ENCODE measurements at places on chromosomes 13 and 19. TPM values are rescaled to one million over a fixed set of nuclear protein-coding genes. Genes with fewer than 3 reads are reported as not detected.

DNA sequence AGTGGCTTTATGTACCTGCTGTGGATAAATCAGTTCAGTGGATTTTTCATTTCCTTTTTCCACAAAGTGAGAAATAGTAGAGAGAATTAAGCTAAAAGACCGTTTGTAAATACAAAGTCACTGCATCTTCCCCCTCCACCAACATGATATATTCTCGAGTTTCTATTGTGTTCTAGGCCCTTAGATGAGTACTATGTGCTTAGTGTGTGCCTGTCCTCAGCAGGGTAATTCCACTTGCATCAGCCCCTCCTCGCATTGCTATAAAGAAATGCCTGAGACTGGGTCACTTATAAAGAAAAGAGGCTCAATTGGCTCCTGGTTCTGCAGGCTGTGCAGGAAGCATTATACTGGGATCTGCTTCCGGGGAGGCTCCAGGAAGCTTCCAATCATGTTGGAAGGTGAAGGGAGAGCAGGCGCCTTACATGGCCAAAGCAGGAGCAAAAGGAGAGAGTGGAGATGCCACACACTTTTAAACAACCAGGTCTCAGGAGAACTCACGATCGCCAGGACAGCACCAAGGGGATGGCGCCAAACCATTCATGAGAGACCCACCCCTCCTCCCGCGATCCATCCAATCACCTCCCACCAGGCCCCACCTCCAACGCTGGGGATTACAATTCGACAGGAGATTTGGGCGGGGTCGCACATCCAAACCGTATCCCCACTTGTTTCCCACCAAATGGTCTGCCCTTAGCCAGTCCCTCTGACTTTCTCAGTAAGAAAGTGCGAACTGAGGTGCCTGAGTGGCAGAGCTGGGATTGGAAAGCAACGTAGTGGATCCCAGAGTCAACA lies 102.3 kb upstream of the ABCC4 start:
- DNase-seq = no peak
- H3K4me1 ChIP-seq = peaks cover 3% of the 10 kb centered on the region
- H3K4me3 ChIP-seq = peak overlapping the region; percentile 75
- no peaks in the 10 kb centered on the region for H3K36me3 ChIP-seq

GRCh38 chr13:59415498-59415897 lies 748.2 kb downstream of the DIAPH3 start:
- no peak overlapping the region for H3K27ac ChIP-seq
- no peaks in the 10 kb centered on the region for H3K36me3 ChIP-seq
- no peaks in the 10 kb centered on the region for H3K27me3 ChIP-seq
- no peak overlapping the region for H3K4me3 ChIP-seq

RPL18 gene
- 727 TPM for total RNA-seq

DNA sequence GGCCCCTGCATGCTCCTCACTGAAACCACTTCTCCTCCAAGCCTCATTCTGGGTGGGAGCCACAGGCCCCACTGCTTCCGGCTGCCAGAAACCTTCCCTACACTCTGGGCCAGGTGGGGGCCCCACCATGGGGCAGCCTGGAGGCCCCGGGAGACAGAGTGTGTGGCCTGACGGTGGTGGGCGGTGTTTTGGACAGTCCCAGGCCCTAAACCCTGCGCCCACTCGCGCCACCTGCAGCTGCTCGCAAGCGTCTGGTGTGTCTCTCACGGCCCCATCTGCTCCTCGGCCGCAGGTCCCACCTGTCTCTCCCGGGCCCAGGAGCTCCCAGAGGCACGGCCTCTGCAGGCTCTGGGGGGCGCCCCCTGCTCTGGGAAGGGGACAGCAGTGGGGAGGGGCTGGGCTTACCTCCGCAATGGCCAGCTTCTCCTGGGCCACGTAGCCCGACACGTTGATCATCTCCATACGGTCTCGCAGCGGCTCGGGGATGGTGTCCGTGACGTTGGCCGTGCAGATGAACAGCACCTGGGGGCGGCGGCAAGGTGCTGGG lies 5.6 kb downstream of the RPL36 start:
- peaks cover 29% of the 10 kb centered on the region for H3K36me3 ChIP-seq
- no peaks in the 10 kb centered on the region for H3K27me3 ChIP-seq
- H3K27ac ChIP-seq = no peak overlapping the region
- no peak overlapping the region for H3K4me3 ChIP-seq

PTH2 gene
- total RNA-seq = not detected

All from chondrocyte (in vitro differentiated cells).